ENCODE measurements at places on chromosomes 12 and 14.

GRCh38 chr14:54102530-54102929 lies 145.9 kb upstream of the BMP4 start:
- DNase-seq = no peak

DNA sequence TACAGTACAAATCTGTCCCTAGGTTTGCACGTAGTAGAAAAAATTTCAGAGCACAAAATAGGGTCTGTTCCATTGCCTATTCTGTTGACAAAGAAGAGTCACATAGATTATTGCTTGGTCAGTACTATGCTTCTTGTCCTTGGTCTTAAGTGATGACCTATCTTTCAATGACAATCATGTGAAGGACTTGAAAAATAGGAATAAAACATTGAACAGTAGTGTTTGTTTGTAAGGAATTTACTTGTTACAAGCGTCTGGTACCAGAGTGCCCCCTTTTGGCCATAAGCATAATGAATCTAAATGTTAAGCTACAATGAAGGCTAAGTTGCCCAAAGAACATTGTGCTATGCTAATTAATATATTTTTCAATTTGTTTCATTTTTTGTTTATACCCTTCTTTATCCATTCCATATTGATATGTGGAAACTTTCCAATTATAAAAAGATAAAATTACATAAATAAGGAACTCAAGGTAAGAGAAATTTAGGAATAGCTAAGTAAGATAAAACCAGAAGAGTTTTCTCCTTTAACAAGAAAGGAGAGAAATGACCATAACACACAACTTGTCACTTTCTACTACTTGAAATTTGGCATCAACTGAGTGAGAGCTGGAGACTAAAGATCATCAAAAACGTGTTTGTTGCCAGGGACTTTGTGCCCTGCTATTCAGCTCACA lies 204.7 kb downstream of the EPS8 start:
- peak; percentile 20 for DNase-seq

DNA sequence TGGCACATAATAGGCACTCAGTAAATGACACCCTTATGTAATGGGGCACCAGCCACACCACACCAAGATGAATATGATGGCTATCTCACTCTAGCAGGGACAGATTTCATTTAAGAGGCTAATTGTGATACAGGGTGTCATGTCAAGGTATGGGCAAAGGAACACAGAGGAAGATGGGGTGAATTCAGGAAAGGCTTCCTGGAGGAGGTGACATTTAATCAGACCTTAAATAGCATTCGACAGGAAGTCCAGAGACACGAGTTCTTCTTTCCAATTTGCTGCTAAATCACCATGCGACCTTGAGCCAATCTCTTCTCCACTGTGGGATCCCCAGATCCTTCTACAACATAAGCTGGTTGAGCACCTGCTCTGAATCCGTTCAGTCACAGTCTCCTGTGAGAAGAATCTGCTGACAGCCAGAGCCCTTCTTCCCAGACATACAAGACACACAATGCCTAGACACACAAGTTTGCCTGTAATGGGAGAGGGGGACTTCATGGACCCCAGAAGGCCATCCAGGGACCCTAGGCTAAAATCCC lies 1.5 kb upstream of the DTX1 start:
- no peak for DNase-seq

DNA sequence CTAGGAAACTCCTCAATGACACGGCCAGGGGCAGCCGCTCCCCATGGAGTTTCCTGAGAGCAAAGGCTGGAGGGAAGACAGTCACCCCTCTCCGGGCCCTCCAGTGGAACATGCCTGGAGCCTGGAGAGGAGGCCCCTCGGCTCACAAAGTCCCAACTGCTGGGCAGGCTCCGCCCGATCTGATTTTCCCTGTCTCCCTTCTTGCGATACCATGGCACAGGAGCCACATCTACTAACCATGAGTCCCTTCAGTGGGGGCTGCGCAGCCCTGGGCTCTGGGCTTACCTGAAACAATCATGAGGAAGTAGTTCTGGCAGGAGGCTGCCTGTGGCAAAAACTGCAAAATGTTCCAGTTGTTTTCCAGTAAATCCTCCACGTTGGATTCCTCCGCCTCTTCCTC lies 15.3 kb downstream of the P2RX2 start:
- DNase-seq = no peak

DNA sequence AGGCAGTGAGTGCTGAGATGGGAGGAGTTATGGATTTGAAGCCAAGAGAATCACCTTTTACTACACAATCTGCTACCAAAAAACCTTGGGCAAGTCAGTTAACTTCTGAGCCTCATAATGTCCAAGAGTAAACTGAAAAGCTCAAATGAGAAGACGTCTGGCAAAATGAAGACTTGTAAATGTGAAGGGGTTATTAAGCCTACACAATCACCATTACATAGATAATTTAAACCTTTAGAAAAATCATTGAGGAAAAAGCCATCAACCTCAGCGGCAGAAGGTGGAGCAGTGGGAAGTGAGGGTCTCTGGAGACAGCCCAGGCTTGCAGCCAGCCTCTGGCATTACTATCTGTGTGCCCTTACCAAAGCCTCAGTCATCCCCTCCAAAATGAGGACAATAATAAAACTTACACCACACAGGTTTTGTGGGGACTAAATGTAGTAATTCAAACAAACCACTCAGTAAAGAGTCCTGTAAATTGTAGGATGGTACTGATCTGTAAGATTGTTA lies 50.5 kb upstream of the CCDC175 start:
- DNase-seq = no peak

DNA sequence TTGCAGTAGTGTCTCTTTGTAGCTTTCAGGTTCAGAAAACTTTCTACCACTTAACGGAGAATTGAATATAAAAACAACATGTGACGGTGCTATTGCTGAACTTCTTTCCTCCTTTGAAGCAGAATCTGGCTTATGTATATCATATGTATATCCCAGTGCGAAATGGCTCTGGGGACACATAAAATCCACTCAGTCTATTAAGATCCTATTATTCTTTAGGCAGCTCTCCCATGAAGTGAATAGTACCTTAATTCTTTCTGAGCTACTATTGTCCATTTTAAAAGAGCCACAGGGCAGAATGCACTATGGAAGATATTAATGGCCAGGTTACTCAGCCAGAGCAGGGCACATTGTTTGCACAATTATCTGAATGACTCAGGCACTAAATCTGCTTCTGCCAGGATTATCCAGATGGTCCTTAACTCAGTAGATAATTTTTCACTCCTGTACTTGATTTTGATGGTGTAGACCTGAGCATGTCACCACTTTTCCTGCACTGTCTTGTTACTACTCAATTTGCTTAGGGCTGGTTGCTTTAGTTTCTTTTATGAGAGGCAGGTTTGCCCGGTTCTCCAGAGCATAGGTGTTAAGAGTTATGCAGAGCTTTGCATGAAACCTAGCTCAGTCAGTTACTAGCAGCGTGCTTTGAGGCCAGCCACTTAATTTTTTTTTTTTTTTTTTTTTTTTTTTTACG lies 5.5 kb downstream of the CNTN1 start:
- no peak for DNase-seq

- no peak for DNase-seq
Observed at GRCh38 chr12:1758887-1759286, 61.5 kb upstream of the LRTM2 start.

GRCh38 chr12:126856958-126857357 lies 1410.0 kb upstream of the TMEM132C start:
- no peak for DNase-seq

DNA sequence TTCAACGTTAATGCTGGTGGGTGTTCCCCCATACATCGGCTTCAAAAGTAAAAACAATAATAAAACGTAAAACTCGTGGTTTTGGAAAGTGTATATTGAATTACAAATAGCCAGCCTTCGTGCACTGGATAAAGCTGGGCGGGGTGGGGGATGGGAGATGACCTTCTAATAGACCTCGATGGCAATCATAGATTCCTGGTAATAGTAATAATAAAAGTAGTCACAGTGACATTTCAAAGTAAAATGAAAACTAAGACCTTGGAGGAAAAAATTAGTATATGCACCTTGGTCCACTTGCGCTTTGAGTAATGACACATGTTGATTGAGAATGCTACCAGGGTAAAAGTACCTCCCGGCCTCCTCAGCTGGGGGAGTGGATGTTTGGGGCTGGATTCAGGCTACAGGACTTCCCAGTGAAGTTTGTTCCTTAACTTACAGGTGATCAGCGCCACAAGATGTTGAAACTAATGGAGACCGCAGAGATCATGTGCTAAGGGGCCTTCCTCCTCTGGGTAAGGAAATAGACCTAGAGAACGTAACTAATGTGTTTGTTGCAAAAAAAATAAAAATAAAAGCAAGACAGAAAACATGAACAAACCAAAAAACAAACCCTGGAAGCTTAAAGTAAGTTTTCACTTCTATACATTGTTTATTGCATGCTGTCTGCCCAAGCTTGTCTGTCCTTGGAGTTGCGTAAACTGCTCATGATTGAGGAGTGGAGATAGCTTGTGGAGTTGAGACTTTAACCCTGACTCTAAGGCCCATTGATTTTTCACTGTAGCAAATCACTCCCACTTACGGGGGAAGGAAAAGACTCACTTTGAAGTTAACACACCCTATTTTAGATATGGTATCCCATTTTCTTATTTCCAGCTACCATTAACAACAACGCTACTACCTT lies 907 bp upstream of the LRIG3 start:
- no peak for DNase-seq

GRCh38 chr12:104748356-104748755 lies 209.7 kb downstream of the SLC41A2 start:
- DNase-seq = no peak

- DNase-seq = no peak
Observed at GRCh38 chr12:30696103-30696408, 387 bp upstream of the IPO8 start.

DNA sequence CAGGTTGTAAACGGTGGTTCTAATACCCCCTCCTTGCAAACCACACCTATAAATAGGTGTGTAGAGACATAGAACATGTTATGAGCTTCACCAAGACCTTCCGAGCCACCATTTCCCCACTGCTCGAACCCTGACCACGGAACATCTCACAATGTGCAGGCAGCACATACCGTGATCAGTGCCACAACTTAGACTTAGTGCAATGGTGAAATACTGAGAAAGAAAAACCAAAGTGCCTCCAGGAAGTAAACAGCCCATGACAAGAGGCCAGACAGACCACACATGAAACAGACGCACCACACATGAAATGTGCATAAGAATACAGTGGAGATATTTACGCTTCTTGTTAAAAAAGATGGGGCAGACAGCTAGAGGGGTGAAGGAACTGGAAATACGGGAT lies 166.9 kb upstream of the CCND2 start:
- no peak for DNase-seq

- DNase-seq = no peak
Observed at GRCh38 chr14:36208690-36209278, 32.3 kb upstream of the PTCSC3 start.

DNA sequence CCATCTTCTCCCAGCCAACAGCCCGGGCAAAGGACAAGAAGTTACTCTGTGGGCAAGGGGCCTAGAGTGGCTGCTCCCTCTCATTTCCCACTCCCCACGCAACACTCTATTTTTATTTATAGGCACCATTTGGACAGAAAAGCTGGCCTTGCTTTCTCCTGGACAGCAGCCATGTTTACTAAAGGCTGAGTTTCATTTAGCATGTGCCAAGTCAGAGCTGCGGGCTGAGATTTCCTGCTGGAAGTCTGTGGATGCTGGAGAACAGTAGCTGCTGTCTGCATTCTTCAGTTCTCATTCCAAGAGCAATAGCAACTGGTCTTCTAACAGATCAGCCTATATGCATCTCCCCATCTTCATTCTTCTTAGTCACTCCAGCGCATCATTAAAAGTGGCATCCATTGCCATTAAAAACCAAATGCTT lies 8.3 kb downstream of the COL2A1 start:
- DNase-seq = no peak

GRCh38 chr14:90136904-90137303 lies 75.1 kb downstream of the KCNK13 start:
- DNase-seq = no peak

DNA sequence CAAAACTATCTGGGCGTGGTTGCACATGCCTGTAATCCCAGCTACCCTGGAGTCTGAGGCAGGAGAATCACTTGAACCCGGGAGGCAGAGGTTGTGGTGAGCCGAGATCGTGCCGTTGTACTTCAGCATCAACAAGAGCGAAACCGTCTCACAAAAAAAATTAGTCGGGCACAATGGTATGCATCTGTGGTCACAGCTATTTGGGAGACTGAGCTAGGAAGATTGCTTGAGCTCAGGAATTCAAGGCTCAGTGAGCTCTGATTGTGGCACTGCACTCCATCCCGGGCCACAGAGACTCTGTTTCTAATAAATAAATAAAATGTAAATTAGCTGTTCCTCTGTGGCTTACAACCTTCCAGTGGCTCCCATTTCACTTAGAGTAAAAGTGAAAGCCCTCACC lies 28.0 kb downstream of the RCOR1 start:
- DNase-seq = no peak

DNA sequence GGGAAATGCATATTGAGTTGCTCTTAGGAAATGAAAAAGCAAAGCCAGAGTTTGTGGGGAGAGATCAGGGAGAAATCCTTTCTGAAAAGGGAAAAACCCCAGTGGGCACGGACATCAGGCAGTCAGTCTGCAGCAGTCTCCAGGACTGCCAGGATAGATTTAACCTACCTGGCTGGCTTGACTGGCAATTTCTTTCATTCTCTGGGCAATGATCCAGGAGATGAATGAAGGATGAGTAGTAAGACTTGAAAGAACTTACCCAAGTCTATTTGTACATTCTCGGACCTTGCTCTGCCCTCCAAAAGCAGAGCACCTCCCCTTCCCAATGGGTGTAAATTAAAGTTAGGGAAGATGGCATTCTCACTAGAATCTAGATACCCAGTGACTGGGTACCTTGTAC lies 42.9 kb downstream of the CMAS start:
- no peak for DNase-seq

- DNase-seq = no peak
Observed at GRCh38 chr12:103688376-103689063, 101.4 kb downstream of the STAB2 start.

DNA sequence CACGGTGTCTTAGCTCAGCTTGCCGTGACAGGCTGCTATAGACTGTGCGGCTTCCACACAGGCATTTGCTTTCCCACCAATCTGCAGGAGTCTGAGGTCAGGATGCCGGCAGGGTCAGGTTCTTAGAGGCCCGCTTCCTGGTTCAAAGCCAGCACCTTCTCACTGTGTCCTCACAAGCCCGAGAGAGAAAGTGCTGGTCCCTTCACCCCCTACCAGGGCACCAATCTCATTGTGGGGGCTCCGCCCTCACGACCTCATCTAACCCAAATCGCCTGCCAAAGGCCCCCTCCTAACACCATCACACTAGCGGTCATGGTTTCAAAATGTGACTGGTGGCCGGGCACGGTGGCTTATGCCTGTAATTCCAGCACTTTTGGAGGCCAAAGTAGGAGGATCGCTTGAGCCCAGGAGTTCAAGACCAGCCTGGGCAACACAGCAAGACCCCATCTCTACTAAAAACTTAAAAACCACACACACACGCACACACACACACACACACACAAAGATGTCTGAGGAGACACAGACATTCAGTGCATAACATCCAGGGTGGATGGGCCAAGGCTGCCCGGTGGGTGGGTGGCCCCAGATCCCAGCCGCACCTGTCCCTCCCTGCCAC lies 26.8 kb downstream of the MMP17 start:
- DNase-seq = no peak

- DNase-seq = no peak
Observed at GRCh38 chr12:64730588-64730969, 28.6 kb downstream of the GNS start.

Data from effector CD4-positive, alpha-beta T cell (primary cell).